Bone marrow (tissue), 2 donors: ENCODE measurements at places on chromosomes 11 and 22.
A peak's percentile ranks its signal among the peaks of the same experiment; 100 is the strongest.

DNA sequence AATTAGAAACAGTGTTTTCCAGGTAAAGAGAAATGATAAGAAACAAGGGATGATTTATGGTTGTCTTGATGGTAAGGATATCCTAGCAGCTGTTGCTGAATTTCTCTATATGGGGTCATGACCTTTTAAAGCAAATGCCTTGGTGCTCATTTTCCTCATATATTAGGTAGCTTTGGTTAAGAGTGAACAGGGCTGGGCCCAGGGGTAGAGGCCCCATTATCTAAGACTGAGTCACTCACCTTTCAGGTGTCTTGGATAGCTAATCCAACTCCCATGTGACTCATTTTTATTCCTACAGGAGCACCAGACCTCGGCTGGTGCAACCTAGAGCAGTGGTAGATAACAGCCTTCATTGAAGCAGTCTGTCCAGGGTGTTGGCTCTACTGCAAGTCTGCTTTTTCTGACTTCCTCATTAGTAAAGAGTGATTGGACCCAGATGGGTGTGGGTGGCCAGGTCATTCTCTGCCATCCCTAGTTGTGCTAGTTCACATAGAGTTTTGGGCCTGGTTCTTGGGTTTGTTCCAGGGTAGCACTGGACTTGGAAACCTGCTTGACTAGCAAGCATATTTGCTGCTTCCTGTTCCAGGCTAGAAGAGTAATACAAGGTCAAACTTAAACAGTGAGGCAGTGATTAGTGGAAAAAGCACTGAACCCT is 37.4 kb downstream of the CTNND1 start:
- DNase-seq, result no peak

DNA sequence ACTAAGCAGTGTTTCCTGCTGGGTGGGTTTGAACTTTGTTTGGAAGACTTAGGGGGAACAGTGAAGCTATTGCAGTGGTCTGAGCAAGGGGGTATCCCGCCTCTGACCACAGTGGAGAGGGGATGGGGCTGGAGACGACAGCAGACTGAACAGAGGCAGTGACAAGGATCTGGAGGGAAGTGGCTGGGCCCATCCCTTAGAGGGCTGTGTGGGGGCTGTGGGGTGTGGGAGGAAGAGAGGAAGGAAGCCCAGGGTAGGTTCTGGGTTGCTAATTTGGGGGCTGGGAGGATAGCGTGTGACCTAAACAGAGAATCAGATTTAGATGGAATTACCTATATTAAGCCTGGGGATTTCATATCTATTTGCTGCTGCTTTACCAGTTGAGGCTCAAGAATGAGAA is 70.7 kb downstream of the BMAL1 start:
- DNase-seq, result no peak

- no peak for DNase-seq
Measured at GRCh38 chr11:82858556-82859091, 41.6 kb downstream of the PRCP start.

- DNase-seq, result no peak
Measured at GRCh38 chr22:18073467-18073866, 4.3 kb upstream of the PEX26 start.

DNA sequence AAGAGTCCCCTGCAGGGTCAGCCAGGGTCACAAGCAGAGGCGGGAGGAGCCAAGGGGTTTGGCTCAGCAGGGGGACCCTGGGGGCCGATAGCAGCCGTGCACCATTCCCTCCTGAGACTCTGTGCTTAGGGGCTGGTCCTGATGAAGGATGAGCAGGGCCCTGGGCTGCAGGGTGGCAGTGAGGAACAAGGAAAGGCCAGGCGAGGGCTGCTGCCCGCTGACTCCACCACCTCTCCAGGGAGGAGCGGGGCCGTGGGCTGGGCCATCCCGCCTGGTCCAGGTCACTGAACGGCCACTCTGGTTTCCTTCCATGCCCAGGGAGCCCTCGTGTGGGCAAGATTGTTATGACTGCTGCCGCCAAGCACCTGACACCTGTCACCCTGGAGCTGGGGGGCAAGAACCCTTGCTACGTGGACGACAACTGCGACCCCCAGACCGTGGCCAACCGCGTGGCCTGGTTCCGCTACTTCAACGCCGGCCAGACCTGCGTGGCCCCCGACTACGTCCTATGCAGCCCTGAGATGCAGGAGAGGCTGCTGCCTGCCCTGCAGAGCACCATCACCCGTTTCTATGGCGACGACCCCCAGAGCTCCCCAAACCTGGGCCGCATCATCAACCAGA is 9.2 kb upstream of the NDUFS8 start:
- no peak for DNase-seq

- DNase-seq, result no peak
Measured at GRCh38 chr22:37051391-37052385, at the start of gene KCTD17. KCTD17 (plus strand) TSS chr22:37051742; CDS start chr22:37051761, 19 bp downstream.

- no peak for DNase-seq
Measured at GRCh38 chr22:31271485-31271884, 20.8 kb downstream of the PIK3IP1 start.

GRCh38 chr22:27270818-27271510 is 530.6 kb downstream of the MN1 start:
- no peak for DNase-seq

GRCh38 chr11:10725114-10725906 is 25.7 kb upstream of the CTR9 start:
- DNase-seq, result peak; percentile 29

DNA sequence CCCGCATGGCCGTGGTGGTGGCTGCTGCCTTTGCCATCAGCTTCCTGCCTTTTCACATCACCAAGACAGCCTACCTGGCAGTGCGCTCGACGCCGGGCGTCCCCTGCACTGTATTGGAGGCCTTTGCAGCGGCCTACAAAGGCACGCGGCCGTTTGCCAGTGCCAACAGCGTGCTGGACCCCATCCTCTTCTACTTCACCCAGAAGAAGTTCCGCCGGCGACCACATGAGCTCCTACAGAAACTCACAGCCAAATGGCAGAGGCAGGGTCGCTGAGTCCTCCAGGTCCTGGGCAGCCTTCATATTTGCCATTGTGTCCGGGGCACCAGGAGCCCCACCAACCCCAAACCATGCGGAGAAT is 10.9 kb upstream of the ARHGEF17 start:
- no peak for DNase-seq

DNA sequence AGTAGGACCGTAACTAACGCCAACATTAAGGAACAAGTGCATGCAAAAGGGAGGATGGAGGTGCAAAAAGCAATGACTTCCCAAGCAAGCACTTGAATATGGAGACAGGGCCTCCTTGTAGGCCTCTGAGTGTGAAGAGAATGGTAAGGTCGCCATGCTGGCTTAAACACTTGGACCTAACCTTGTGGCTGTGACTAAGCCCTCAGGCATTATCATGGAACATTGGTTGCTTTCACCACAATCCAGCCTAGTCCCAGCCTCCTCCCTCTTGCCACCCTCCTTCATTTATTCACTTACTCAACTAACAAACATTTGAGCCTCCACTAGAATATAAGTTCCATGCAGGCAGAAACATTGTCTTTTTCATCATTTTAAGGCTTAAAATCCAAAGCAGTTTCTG is 11.9 kb upstream of the SYTL2 start:
- DNase-seq, result no peak

DNA sequence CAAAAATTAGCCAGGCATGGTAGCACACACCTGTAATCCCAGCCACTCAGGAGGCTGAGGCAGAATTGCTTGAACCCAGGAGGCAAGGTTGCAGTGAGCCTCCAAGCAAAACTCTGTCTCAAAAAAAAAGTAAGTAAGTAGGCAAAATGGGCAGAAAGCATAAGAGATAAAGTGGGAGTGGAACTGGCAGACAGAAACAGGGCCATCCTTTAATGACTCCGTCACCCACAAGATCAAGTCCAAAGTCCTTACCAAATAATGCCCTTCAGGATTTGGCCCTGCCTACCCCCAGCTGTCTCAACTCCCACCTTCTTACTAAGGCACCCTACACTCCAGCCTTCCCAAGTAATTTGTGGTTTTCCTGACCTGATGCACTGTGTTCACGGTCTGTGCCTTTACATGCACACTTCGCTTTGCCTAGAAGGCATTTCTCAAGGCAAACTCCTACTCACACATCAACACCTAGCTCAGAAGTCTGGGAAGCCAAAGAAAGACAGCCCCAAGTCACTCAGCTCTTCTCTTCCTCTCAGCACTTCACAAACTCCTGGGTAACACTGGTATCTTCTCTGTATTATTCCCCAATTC is 6.1 kb downstream of the MAPK1 start:
- DNase-seq, result no peak

GRCh38 chr11:66291706-66292542 is at the start of gene TMEM151A:
TMEM151A (plus strand) TSS chr11:66291894; CDS start chr11:66292014, 120 bp downstream.
- DNase-seq, result no peak

GRCh38 chr11:73012121-73012863 is 129.8 kb downstream of the FCHSD2 start:
- no peak for DNase-seq

DNA sequence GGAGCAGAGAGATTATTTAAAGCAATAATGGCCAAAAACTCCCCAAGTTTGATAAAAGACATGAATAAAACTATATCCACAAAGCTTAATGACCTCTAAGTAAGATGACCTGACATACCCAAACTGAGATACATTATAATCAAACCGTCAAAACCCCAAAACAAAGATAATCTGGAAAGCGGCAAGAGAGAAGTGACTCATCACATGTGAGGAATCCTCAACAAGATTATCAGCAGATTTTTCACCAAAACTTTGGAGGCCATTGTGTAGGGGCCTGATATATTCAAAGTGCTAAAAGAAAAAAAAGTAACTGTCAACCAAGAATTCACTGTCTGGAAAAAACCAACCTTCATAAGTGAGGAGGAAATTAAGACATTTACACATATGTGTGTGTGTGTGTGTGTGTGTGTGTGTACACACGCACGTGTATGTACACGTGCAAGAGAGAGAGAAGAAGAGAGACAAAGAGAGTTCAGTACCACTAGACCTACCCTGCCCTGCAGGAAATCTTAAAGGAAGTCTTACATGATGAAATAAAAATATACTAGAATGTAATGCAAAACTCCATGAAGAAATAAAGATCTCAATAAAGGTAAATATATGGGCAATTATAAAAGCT is 752.4 kb downstream of the NELL1 start:
- DNase-seq, result no peak

DNA sequence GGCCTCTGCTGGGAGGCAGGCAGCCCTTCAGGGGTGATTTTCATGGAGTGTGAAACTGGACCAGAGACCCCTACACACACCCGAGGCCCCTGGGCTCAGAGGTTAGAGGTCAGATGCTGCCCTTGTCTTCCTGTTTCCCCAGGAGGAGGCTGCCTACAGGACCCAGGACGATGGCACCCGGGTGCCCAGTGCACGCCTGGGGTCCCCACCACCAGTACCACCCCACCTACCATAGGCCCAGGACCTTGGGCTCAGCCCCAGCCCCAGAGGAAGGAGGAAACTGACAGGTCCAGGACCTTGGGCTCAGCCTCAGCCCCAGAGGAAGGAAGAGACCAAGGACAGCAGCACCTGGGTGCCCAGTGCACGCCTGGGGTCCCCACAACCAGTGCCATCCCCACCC is 79.2 kb downstream of the BRD1 start:
- no peak for DNase-seq

DNA sequence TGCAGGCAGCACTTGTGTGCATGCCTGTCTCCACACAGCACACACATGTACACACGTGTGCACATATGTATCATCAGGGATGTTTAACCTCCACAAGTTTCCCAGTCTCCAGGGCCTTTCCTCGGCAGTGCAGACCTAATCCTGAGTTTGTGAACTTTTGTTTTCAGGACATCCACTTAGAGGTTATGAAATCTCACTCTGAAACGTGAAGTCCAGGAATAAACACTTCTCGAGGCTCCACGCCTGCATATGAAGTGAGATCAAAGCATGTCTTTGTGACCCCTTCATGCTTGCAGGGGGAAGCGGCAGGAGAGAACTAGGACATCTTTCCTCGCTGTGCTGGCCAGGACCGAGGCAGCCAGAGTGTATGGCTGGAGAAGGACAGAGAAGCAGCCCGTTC is 3.1 kb downstream of the SHISAL1 start:
- DNase-seq, result no peak

- DNase-seq, result no peak
Measured at GRCh38 chr22:41831828-41832552, 915 bp upstream of the SREBF2 start.

- DNase-seq, result no peak
Measured at GRCh38 chr11:79039122-79039521, 401.7 kb downstream of the TENM4 start.

GRCh38 chr22:47553436-47553835 is 791.0 kb downstream of the TBC1D22A start:
- DNase-seq, result no peak

GRCh38 chr11:69935941-69936505 is 116.8 kb upstream of the FGF3 start:
- DNase-seq, result no peak

- no peak for DNase-seq
Measured at GRCh38 chr11:67542169-67542568, 18.9 kb upstream of the CABP2 start.

GRCh38 chr11:133238027-133238426 is 294.3 kb downstream of the OPCML start:
- no peak for DNase-seq

DNA sequence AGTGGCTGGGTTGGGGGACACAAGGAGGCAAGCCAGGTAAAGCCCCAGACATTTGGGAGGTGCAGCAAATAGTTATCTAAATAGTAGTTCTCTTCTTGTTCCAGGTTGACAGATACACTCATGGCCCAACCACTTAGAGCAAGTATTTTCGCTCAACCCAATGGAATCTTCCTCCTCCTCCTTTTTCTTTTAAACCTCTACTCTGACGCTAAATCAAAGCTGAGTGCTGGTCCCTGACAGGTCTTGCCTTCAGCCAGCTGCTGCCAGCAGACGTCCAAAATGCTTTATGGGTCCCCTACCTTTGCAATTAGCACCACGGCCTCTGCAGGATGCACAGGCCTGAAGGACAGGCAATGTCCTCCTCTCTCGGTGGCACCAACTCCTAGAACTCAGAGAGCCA is 558.5 kb downstream of the MIAT start:
- no peak for DNase-seq

DNA sequence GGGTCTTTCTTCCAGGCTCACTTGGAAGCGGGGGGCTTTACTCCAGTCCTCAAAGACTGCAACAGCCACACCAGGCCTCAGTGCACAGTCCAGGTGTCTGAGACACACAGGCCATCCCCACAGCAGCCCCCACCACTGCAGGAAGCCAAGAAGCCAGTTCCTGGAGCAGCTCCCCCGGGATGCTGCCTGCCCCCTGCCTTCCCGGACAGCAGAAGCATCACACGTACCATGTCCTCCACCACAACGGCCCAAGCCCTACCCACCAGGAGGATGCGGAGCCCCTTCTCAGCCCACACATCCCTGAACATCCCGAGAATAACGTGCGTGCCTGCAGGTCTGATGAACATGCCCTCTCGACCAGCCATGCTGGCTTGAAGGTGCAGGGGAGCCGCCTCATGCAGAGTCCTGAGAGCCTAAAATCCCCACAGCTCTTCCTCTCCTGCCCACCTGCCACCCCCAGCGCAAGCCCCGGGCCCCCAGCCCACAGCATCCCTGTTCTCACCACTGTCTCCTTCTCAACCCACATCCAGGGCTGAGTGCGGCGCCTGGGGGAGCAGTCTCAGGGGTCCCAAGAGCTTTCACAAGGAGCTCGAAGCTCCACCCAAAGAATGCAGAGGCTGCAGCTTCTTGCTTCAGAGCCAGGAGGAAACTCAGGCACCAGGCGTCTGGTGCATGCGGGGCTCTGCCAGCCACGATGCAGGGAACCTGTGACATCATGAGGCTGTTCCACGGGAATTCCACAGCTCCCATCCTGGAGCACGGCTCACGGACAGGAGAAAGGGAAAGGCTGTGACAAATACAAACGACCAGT is 209.6 kb downstream of the BRD1 start:
- no peak for DNase-seq
